Cardiac septum (tissue), 1 donor: ENCODE measurements at places on chromosomes 12 and 14. TPM values are rescaled to one million over a fixed set of nuclear protein-coding genes. Genes with fewer than 3 reads are reported as not detected.

The PTPRB gene
- 28.9 TPM for total RNA-seq

The TEX52 gene
- total RNA-seq = not detected

The IGFBP6 gene
- 42.3 TPM for total RNA-seq

The MANSC1 gene
- total RNA-seq = 9.2 TPM

The RGS6 gene
- total RNA-seq = 22.4 TPM

The TMEM179 gene
- 0.89 TPM for total RNA-seq

The TMEM229B gene
- total RNA-seq = 1.6 TPM

The NTS gene
- total RNA-seq = not detected

The EDDM3A gene
- total RNA-seq = not detected

The RHOJ gene
- total RNA-seq = 14.7 TPM

The PEX5 gene
- 30.3 TPM for total RNA-seq

The KCNK10 gene
- not detected for total RNA-seq

The GLIPR1L1 gene
- total RNA-seq = not detected

The GALNT8 gene
- total RNA-seq = 2.4 TPM

The HSPB8 gene
- 529 TPM for total RNA-seq

The AGAP2 gene
- total RNA-seq = 6.1 TPM

The SUSD6 gene
- total RNA-seq = 26.9 TPM

The AHNAK2 gene
- total RNA-seq = 4.6 TPM

The SDSL gene
- total RNA-seq = 11.5 TPM

The E2F7 gene
- 0.62 TPM for total RNA-seq

The PLBD1 gene
- 33.8 TPM for total RNA-seq

The KLRB1 gene
- total RNA-seq = 0.38 TPM

The TMX1 gene
- total RNA-seq = 8.7 TPM

The STAB2 gene
- total RNA-seq = 0.75 TPM

The CHGA gene
- total RNA-seq = not detected

The SYNE3 gene
- 12.4 TPM for total RNA-seq

The TSPAN11 gene
- total RNA-seq = 1.9 TPM

The SLCO1B3 gene
- total RNA-seq = not detected

The EML5 gene
- 0.24 TPM for total RNA-seq

The EFS gene
- 3.7 TPM for total RNA-seq

The KCNJ8 gene
- total RNA-seq = 38.0 TPM

The ALDH1L2 gene
- 3.6 TPM for total RNA-seq

The PROX2 gene
- total RNA-seq = not detected

The ERBB3 gene
- total RNA-seq = 1.5 TPM

The IFNG-AS1 gene
- total RNA-seq = 0.19 TPM
